ENCODE measurements at places on chromosomes 5 and 9.

DNA sequence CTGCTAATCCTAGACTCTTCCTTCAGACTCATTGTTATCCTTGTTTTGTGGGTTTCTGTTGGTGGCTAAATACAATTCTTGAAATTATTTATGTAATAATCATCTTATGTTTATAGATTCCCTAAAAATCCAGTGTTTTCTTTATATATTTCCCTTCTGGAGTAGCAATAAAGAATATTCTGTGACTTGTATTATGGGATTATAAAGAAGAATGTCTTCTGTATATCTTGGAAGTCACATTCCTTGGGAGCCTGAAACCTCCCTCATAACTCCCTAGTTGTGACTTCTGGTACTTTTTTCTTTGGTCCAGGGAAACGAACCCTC, 356.1 kb downstream of the TMEM167A start:
- DNase-seq = no peak

GRCh38 chr5:38601133-38601862, 44.9 kb upstream of the LIFR start:
- no peak for DNase-seq

DNA sequence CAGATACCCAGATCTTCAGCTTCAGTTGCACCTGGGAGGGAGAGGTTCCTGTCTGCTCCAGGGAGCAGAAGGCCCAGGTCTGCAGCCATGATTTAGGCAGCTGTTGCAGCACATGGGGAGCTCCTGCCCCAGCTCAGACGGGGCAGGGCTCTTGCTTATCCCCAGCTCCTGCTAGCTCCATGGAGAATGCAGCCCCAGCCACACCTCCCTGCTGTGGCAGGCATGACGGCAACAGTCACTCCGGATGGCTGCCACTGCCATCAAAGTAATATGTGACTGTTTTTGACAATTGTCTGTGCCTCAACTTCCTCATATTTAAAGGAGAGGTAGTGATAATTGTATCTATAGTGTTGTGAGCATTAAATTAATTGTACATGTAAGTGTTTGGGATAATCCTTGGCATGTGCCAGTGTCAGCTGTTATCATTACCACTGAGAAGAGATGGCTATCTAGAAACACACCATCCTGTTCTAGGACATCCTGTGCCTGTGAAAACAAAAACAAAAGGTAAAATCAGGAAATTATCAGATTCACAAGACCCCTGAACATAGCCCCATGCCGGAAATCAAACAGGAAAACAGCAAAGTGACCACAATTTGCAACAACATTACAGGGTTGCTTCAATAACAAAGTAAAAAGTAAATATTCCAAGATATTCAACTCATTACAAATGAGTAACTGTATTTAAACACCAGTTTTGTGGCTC, 1048.8 kb upstream of the ACO1 start:
- no peak for DNase-seq

DNA sequence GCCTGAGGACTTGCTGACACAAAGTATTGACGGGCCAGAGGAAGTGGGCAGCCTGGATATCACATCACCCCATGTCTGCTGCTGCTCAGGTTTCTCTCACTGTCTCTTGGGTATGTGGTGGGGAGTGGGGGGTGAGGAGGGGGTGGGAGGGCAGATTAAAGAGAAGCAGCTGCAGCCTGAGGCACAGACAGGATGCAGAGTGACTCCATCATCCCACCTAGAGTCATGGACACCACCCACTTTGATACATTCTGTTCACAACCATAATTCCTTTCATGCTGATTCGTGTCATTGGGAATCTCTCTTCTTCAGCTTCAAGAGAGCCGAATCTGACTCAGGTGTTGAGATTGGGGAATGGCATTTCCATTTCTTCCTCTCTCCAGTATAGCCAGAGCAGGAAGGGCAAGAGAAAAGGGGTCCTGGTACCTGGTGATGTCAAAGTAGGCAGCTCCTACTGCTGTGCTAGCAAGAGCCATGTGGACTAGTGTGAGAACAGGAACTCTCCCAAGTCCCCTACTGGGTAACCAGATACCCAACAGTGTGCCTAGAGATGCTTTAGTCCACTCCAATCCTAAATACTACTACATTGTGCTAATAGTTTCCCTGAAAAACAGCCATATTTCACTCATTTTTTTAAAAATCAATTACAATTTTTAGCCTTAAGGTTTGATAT, 22.4 kb downstream of the GRAMD2B start:
- no peak for DNase-seq

- DNase-seq = no peak
Observed at GRCh38 chr5:14364576-14365472, 216.8 kb upstream of the OTULINL start.

Measured in GM04504 (cell line).